ENCODE measurements at places on chromosomes 12 and 14.
A peak's percentile ranks its signal among the peaks of the same experiment; 100 is the strongest.

GRCh38 chr14:23482823-23483148 is 13.3 kb downstream of the NGDN start:
- DNase-seq, result no peak

DNA sequence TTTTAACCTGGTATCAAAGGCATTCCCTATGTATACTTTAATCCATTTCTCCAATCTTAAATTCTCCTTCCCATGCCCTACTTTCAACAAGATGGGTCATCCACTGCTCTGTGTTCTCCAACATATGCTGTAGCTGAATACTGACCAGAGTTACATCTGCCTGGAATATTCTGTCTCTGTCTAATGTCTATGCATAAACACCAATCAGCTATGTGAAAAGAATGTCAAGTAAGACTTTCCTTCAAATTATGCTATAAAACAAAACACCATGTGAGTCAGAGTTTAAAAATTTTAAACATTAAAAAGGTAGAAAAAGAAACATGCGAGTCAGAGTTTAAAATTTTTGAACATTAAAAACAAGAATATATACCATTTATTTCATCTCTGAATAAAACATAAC is 19.3 kb downstream of the NT5DC3 start:
- no peak for DNase-seq

- DNase-seq, result no peak
Observed at GRCh38 chr14:22405201-22405600, 183.8 kb downstream of the DAD1 start.

- DNase-seq, result no peak
Observed at GRCh38 chr12:123160801-123161487, 10.1 kb upstream of the PITPNM2 start.

GRCh38 chr12:45612044-45612794 is 117.3 kb upstream of the ARID2 start:
- DNase-seq, result no peak

DNA sequence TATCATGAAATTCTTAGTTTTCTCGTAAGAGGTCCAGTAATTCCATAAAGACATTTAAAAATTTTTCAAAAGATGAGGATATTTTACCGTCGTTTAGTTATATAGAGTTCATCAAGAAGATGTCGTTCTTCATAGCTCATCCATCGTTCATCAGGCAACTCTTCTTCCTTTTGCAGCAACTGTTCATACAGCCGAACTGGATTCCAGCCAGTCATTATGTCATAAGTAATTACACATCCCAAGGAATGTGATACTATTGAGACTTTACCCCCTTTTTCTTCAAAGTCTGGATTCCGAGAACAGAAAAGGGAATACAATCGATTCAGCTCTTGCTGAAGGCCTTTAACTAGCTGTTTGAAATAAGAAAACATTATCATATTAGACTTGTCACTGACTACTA is 90.3 kb downstream of the DDHD1 start:
- DNase-seq, result no peak

- DNase-seq, result no peak
Observed at GRCh38 chr12:120774169-120774916, 48.7 kb downstream of the ACADS start.

DNA sequence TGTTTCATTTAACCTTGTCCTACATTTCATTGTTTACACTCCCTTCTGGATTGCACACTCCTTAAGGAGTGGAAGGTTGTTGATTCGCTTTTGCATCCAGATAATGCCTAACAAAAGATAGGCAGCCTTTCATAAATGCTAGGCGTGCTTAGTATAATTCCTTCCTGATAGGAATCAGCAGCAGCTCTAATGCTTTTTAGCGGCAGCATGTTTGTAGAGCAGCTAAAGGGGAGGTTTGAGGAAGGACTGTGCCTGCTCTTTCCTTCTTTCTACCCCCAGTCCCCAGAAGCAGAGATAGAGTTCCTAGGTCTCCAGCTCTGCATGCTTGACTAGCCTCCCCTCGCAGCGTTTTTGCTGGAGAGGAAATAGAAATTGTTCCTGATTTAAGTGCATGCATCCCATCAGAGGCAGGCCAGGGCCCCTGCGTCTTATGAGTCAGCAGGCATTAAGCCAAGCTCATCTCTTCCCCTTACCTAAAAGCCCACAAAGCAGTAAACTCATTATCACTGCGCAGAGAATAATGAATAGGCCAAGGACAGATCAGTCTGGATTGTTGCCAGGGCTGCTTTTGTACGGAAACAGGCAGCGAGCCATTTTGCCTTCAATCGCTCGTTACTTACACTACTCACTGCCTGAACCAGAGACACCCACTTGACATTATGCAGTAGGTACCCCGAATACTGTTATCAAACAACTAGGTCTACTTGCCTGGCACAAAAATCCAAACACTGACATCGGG is 14.0 kb upstream of the TBPL2 start:
- peak; percentile 16 for DNase-seq

GRCh38 chr14:28651148-28651547 is 115.4 kb upstream of the FOXG1 start:
- no peak for DNase-seq

DNA sequence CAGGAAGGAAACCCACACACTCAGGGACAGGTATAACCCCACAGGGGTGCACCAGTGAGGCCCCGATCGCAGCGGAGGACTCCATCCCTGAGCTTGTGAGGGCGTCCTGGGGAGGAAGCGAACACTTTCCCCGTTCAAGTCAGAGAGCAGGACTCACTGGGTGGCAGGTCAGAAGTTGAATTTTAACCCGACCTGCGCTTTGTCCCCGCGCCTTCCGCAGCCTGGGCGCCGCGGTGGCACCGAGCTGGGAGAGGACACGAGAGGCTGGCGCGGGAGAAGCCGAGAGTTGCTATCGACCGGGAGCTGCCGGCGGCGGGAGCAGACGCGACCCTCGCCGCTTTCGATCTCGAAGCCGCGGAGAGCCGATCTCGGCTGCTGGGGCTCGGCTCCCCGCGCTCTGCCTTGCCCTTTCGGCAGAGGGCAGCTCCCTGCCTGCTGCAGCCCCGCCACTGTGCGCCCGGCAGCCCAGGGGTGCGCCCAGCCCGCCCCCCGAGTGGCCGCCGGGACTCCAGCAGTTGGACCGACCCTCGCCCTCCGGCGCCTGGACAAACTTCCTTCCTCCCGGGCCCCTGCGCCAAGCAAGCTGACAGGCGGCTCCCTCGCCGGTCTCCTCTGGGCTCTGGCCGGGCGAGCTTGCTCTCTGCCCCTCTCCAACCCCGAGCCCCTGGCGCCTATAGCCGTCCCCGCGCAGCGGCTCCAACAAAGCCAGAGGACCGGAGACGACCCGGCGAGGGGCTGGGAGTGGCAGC is 918 bp downstream of the LIN7A start:
- peak; percentile 79 for DNase-seq

DNA sequence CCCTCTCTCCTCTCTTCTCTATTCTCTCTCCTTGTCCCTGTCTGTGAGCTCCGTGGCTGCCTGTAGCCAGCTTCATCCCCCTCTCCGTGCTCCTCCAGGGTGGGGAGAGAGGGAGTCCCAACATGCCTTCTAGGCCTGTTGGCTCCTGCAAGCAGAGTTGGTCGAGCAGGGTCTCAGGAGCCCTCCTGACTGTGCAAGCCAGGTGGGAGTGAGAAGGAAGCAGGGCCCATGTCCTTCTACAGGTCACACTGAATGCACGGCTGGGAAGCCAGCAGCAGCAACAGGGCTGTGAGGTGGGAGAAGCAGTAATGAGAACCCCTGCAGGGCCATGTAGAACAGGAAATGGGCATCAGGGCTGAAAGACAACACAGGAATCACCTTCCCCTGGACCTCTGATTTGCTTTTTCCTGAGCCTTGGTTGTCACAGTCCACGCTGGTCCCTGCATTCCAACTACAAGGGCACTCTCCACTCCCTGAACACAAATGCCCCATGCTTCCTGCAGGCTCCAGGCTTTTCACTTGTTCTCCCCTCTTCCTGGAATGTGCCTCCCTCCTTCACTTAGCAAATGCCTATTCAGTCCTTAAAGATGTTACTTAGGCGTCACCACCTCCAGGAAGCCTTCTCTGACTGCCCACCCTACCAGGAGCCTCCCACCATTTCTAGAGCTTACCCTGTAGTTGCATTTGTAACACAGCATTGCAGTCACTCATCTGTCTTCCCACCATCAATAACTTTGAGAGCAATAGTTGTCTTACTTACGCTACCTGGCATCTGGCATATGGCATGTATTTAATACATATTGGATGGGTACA is 51.2 kb downstream of the TSPAN11 start:
- no peak for DNase-seq

GRCh38 chr14:40164083-40164482 is 731.9 kb upstream of the FBXO33 start:
- no peak for DNase-seq

DNA sequence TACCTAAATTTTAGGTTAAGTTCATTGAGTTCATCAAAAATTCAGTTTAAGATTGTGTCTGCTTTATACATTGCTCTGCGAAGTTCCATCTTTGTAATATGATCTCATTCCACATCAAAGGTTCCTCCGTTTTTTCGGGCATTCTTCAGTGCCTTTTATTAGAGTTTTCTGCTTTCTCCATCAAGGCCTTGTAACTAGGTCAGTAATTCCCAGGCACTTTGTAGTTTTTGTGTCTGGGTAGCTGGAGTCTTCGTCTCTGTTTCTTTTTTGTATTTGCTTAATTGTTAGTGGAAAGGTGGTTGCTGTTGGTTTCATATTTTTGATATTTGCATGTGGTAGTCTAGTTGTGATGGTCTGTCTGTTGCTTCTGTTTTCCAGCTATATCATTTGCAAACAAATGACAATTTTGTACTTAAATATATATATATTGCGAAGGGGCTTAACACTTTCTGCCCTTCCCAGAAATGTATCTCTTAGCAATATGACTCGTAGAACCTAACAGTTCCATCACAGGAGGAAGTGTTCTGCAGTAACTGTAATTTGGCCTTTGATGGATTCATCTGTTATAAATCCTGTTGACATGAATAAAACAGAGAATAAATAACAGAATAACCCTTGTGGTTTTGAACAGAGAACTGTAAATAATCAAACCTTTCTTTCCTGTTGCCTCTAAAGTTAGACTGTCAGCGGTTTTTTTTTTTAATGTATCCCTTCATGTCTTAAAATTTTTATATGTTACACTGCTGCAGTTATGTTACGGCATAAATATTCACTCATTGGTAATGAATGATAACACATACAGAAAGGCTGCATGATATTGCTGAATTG is 88.4 kb upstream of the DYNC1H1 start:
- DNase-seq, result no peak

DNA sequence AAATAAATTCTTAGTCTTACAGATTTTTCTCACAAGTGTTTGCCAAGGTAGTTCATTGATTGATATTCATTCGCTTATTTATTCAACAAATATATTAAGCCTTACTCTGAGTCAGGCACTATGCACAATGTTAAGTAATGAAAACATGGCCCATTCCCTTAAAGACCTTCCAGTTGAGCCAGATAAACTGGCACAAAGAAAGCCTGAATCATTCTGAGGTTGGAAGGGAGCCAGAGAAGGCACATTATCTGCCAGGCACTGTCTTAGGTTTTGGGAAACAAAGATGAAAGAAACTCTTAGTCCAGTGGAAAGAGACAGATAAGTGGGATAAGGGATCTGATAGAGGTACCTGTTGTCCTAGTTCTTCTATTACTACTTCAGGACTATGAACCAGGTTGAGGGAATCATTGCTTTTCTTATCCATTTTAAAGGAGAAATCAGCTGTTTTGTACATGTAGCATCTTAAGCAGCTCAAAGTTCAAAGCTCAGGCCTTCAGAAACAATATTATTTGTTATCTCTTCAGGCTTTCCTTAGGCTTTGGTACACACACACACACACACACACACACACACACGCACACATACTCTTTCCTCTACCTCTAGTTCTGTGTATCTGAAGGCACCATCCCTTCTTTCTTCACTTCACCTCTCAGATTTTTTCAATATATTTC is 27.0 kb downstream of the PDE6H start:
- DNase-seq, result no peak

- no peak for DNase-seq
Observed at GRCh38 chr12:48980953-48981756, 3.0 kb downstream of the WNT1 start.

GRCh38 chr14:55583942-55584468 is 4.0 kb downstream of the KTN1 start:
- DNase-seq, result peak; percentile 27

DNA sequence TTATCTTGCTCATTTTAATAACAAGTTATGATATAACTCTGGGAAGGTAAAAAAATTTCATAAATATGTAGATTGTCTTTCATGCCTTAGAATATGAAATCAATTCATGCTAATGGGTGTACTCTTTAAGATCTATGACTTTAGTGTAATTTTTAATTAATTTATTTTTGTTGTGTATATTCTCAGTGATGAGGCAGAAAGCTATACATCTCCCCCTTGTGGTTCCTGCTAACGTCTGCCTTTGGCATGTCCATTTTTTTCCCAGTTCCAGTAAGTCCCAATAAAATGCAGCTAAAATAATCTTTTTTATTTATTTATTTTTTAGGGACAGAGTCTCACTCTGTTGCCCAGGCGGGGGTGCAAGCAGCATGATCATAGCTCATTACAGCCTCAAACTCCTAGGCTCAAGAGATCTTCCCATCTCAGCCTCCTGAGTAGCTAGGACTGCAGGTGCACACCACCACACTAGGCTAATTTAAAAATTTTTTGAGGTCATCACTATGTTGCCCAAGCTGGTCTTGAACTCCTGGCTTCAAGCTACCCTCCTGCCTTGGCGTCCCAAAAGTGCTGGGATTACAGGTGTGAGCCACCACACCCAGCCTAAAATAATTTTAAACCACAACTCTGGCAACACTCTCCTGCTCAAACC is 3.3 kb upstream of the CHURC1 start:
- DNase-seq, result peak; percentile 19

DNA sequence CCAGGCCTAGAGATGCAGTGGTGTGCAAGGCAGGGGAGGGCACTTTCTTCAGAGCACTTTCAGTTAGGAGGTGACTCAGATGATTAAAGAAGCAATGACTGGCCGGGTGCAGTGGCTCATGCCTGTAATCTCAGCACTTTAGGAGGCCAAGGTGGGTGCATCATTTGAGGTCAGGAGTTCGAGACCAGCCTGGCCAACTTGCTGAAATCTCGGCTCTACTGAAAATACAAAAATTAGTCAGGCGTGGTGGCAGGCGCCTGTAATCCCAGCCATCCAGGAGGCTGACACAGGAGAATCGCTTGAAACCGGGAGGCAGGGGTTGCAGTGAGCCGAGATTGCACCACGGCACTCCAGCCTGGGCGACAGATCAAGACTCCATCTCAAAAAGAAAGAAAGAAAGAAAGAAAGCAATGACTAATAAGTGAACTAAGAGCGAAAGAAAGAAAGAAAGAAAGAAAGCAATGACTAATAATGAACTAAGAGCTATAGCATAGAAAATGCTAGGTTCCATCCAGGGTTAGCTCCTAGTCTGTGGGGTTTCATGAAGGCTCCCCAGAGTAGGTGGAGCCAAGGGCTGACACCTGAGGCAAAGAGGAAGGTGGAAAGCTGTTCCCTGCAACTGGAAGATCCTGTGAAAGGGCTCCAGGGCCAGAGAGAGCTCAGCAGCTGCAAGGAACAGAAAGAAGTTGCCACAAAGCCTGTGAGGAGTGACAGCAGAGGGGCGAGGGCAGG is 334.5 kb downstream of the CACNA1C start:
- DNase-seq, result no peak

Measured in HepG2 (cell line).